ENCODE measurements at places on chromosomes 5 and 9.

GRCh38 chr9:101702257-101702656 is 36.2 kb downstream of the GRIN3A start:
- DNase-seq: no peak

GRCh38 chr9:82170866-82171265 is 182.3 kb downstream of the SPATA31D1 start:
- DNase-seq: no peak

GRCh38 chr5:23105021-23105420 is 251.9 kb upstream of the CDH12 start:
- no peak for DNase-seq

DNA sequence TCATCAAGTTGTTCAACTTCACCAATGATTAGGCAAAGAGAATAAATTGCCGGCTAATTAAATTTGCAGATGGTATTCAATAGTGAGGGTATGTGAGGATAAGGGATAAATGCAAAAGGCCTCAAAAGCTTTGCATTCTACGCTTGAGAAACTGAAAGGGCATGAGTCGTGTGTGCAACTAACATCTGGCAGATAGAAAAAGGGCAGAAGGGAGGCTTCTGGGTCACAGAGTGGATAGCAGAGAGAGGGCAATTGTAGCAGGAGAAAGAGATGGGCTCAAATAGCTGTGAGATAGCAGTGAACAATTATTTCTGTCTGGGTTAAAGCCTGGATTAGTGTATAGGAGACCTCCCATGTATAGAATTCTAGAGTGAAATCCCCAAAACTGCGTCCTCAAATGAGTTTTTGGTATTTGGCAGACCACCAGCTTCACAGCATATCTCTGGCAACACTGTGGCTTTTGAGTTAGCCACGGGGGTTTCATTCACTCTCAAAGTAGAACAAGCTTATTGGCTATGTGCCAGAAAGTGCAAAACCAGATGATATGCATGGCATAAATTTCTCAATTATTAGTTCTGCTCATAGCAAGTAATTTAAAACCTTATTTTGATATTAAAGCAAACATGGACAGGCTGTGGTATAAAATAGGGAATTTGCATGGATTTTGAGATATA is 586.3 kb downstream of the BRINP1 start:
- no peak for DNase-seq

DNA sequence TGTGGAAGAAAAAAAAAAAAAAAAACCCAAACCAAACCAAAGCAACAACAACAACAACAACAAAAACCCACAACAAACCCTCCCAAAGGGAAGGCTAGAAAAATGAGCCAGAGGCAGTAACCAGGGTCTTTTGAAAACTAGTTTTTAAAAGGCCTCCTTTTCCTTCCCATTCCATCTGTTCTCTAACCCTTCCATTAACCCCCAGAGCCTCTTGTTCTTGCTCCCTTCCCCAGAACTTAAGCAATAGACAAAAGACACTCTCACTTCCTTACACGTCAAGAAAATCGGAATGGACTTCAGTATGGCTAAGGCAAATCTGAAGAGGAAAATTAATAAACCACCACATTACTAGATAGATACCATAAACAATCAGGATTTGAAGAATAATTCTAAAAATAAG is 292.8 kb downstream of the ARL15 start:
- no peak for DNase-seq

DNA sequence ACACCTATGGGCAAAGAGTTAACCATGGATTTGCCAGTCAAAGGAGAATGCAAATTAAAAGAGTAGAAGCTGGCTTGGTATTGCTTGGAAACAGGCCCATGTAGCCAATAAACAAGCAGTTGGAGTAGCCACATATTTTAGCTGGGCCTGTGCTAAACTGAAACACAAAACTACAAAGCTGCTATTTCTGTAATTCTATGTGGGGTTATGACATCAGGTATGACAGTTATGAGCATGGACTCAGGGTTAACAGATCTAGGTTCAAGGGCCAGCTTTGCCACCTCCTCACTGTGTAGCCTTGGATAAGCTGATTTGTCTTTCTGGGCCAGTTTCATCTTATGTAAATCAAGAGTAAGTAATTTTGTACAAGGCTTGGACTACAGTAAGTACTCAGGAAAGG is 142.7 kb downstream of the PIP5K1B start:
- no peak for DNase-seq

- no peak for DNase-seq
Observed at GRCh38 chr5:143757116-143757515, 54.8 kb upstream of the HMHB1 start.

DNA sequence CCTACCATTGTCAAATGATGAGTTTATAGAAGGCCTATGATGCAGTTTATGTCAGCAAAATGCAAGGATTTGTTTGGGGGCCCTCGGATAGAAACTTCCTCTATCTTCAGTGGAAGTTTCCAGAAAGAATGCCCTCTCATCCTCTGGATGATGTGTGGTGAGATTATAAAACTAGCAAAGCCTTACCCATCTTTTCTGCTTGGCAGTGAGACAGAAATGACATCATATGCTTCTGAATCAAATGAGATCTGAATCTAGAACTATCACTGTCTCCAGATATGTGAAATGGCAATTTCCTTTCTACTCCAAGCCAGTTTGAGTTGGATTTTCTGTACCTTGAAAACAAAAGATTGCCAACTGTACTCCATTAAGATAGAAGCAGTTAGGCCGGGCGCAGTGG is 60.4 kb upstream of the CKMT2 start:
- no peak for DNase-seq

DNA sequence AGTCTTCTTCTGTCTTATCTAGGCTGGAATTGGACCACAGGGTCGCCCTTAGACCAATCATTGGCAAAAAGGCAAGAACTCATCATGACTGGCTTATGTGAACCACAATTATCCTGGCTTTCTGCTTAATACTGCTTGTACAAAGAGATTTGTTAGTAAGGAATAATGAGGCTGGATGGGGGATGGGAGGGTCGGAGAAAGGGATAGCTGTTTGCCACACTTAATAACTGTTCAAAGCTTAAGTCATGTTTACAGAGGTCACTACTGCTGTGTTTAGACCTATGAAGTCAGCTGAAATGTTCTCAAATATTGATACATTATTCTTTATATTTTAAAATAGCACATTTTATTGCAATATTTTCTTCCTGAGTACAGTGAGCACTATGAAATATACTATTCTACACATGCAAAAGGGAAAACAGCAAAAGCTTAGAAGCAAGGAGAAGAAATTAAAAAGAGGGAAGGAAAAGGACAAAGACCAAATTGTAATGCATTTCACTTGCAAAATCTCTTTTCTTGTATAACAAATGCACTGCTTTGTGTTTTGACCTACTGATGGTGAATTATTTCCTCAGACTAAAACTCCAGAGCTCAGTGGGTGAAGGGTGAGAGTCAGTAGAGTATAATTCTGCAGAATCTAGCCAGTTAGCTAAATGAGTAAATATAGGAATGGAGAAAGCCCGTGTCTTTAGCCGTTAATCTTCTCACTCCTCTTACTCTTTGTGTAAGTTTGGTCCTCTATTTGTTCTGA is 404.9 kb upstream of the ZNF608 start:
- DNase-seq: no peak

GRCh38 chr9:92033307-92033706 is 81.9 kb downstream of the SPTLC1 start:
- no peak for DNase-seq

Measured in stimulated activated CD8-positive, alpha-beta memory T cell treated with anti-CD3 and anti-CD28 coated beads, Interleukin-4, amount 100 ng/mL, for 48 hours (primary cell).